NCI-H2081 treated with DMSO at 0.1 percent for 48 hours (cell line): ENCODE measurements at places on chromosomes 7 and 10.

DNA sequence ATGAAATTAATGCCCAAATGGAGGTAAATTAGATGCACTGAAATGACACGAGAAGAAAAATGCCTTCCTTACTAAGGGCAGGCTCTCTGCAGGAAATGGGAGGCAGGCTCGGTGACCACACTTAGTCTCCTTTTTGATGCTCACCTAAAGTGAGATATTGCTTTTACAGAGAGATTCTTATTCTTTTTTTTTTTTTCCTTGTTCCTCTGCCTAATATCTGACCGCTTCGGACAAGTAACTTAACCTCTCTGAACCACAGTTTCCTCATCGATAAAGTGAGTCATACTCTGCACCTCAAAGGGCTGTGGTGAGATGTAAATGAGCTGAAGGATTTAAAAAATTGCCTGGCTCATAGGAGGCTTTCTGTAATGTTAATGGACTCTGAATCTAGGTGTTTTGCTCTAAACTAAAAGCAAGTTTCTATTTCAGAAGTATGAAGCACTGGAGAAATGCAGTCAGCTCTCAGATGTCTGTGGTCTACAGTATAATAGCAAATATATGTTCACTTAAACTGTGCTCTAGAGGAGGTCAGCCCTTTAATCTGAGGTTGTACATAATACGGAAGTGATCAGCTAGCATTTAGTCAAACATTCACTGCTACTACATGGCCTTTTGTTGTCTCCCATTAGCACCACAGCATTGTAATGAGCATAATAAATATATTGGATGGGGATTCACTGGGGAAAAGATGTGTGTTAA is 23.2 kb downstream of the NKX2-3 start:
- DNase-seq: no peak

DNA sequence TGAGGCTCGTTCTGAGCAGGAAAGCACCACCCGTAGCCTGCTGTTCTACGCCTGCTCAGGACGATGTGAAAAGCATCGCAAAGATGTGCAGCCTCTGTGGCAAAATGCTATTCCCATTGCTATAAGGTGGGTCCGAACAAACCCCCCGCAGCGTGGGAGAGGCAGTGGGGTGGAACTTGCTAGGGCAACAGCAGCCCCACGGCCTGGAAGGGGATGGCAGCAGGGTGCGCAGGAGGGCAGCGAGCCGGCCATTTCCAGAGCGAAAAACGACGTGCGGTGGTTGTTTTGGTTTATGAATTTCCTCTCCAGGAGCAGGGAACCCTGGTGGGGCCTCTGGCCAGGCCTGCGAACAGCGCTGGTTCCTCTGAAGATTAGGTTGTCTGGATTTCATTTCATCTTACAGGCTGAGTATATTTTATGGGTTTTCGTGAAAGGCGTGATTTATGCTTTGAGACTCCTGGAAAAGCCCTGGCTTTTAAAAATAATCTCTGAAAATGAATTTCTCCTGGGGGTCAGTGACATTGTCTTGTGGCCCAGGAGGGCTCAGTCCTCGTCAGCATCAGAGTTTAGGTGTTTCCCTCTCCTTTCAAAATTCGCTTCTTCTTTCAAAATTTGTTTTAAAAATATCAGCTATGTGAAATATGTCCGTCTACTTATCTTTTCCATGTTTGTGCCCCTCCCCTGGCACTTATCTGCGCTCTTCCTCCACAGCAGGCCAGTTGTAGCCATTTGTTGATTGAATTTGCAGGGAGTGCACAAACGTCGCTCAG is 42.3 kb upstream of the UBE3C start:
- no peak for DNase-seq

GRCh38 chr10:42937649-42938180 is 139.2 kb upstream of the RET start:
- no peak for DNase-seq

DNA sequence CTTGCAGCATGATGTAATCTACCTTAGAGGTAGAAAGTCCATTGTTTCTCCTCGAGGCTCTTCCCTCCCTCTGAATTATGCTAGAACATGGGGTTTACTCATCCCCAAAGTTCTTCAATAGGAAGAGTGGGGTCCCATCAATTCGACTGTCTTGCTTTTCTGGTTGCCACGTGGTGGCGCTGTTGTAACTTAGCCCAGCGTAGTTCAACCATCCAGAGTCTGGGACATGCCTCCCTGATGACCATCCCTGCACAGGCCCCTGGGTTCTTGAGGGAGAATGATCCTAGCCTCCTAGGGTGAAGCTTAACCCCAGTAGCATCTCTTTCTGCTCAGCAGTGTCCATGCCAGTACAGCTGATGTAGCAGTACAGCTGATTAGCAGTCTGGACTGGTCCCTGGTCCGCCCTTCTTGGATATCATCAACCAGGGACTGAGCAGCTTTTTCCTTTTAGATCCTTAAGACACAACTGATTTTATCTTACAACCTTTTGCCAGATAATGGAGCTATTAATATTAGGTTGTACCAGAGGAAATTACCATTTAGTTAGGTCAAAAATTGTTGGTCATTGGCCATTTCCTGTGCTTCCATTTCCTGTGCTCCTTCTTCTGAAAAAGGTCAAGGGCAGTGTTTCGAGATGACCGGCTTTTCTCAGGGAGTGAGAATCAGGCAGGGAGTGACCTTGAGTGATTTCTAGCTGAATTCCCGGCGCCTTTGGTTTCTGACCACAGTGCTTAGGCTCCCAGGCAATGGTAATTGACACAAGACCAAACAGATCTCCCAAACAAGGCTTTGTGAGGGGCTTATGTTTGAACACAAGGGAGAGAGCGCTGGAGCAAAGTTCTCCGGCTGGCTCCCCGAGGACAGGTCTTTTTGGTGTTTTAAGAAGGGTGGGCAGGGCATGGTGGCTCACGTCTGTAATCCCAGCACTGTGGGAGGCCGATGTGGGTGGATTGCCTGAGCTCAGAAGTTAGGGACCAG is 65.4 kb downstream of the TACC2 start:
- DNase-seq: no peak

DNA sequence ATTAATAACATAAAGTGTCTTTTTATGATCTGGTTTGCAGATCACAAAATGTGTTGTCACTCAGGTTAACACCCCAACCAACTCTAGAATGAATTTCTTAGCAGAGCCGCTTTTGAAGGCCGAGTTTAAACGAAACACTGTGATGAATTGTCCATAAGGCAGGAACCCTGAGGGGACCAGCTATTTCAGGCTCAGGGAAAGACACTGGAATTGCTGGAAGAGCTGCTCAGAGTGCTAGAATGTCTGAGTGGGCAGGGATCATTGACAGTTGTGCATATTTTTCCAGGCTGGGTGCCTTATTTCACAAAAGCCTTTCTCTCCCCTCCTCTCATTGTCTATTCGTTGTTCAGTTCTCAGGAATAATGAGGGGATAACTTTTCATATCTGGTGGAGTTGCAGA is 68.7 kb upstream of the PRKG1 start:
- DNase-seq: no peak

DNA sequence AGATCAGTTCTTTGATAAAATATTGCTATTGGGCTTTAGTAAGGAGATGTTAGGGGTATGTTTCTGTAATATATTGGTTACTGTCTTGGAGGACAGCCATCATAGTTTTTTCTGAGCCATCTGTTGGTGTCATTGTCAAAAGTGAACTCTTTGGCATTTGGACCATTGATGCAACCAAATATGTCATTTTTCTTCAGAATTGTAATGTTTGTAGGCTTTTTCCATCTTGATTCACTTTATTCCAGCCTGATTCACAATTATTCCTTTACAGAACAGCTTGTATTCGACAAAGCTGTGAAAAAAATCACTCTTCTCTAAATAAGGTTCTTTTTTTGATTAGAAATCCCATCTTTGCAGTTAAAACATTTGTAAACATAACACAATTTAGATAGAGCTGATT is 37.4 kb downstream of the SMNDC1 start:
- no peak for DNase-seq

DNA sequence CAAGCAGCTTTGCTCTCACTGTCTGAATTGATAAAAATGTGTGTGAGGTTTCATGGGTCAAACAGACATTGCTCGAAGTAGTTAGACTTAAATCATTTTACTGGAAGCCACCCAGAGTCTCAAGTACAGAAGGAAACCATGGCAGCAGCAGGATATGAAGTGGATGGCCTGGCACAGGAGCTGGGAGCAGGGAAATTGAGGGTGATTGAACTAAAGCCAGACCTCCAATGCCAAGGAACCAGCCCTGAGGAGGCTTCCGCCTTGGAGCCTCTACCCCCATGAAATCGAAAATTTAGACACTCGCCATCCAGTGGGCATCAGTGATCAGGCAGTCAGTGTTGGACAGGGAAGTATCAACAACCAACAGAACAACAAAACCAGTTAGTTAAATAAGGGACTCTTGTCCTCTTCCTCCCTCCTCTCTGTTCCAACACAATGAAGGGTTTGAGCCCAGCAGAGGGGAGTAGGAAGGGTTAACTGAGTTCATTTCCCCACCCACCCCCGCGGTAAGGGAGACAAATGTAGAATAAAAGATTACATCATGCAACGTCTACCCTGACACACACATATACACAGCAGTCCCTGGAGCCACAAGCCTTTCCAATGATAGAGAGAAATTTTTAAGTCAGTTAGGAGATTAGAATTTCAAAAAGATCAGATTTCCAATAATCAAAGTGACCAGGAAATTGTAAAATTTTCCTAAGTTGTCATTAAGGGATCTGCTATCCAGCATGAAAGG is 156.3 kb downstream of the SLC16A9 start:
- DNase-seq: no peak

DNA sequence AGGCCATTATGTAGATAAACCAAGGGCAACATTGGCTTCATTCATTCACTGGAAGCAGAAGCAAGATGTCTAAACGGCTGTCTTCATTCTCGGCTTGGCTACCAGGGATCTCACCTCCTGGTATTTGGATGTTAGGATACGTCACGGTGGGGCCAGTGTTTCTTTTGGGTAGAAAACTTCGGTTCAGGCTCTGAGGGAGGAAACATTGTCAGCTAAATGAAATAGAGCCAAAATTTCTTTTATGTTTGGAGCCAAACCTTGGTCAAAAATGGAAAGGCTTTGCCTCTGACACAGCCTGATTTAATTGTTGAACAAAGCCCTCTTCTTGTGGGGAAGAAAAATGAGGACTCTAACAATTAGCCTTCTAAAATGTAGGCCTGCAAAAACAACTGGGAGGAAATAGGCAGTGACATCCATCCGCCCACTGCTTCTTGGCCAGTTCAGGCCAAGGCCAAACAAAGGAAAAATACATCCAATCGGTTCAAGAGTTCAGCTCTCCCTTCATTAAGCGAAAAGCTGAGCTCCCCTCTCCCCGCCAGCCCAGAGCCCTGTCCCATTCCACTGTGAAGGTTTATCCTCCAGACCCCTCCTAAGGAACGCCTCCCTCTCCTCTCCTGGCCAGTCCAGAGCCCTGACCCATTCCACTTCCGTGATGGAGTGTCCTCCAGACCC is 44.4 kb downstream of the PFKFB3 start:
- DNase-seq: no peak
